ENCODE measurements at places on chromosomes 16 and 17.

GRCh38 chr17:31459716-31460115 lies 68.2 kb downstream of the RAB11FIP4 start:
- DNase-seq: no peak

DNA sequence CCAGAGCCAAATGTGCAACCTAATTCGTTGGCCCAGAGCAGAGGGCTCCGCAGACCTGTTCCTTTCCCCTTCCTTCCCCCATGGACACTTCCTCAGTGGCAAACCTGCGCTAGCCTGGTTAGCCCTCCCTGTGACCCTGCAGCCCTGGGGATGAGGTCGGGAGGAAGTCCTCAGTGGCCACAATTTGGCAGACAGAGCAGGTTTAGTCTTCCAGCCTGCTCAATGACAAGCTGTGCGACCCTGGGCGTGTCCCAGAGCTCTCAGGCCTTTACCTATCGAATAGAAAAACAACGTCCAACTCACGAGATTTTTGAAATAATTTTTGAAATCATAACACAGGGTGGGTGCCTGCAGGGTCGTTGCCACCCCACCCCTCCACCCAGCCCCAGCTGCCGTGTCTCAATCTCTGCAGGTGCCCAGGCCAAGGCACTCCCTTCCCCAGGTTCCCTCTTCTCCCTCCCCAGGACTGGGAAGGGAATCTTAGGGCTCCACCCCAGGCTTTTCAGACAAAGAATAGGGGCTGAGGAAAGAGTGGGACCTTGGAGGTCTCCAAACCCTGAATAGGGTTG lies 1.4 kb downstream of the HBM start:
- DNase-seq: no peak

GRCh38 chr17:63282455-63282854 lies 163.7 kb downstream of the CYB561 start:
- DNase-seq: no peak

- no peak for DNase-seq
Measured at GRCh38 chr17:65634533-65634932, 73.1 kb upstream of the AXIN2 start.

DNA sequence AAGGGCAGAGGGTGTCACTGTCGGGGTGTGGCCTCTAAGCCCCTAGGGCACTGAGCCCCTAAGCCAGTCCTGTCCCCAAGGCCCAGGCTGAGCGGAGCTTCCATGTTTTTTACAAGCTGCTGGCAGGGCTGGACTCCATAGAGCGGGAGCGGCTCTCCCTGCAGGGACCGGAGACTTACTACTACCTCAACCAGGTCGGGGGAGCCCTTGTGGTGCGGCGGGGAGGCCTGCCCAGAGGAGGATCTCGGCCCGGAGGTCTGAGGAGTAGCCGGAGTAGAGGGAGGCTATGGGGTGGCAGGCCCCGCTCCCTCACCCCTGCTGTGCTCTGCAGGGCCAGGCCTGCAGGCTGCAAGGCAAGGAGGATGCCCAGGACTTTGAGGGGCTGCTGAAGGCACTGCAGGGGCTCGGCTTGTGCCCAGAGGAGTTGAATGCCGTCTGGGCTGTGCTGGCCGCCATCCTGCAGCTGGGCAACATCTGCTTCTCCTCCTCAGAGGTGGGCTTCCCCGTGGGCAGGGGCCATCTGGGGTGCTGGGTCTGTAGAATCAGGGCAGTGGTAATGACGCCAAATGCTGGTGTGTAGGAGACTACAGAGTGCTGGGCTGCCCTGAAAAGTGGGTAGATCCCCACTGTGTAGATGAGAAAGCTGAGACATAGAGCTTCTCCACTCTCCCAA lies 4.9 kb downstream of the MYO15B start:
- DNase-seq: no peak

GRCh38 chr17:40027614-40028012 lies 12.4 kb downstream of the CSF3 start:
- DNase-seq: no peak

DNA sequence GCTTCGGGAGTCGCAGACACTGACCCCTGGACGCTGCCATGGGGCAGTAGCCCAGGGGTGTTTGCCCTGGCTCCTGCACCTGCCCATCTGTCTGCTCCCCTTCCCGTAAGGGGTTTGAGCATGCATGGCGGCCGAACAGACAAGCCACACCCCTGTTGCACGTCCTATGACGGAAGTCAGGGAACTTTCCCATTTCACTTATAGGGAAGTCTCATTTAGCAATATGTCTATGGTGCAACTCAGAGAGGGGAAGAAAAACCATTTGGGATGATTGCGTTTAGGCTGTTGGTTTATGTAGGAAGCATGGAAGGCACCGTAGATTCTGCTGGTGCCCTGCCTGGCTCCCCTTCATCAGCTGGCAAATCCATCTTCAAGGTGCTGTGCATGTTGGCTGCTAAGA lies 112.5 kb downstream of the HAPSTR1 start:
- no peak for DNase-seq

DNA sequence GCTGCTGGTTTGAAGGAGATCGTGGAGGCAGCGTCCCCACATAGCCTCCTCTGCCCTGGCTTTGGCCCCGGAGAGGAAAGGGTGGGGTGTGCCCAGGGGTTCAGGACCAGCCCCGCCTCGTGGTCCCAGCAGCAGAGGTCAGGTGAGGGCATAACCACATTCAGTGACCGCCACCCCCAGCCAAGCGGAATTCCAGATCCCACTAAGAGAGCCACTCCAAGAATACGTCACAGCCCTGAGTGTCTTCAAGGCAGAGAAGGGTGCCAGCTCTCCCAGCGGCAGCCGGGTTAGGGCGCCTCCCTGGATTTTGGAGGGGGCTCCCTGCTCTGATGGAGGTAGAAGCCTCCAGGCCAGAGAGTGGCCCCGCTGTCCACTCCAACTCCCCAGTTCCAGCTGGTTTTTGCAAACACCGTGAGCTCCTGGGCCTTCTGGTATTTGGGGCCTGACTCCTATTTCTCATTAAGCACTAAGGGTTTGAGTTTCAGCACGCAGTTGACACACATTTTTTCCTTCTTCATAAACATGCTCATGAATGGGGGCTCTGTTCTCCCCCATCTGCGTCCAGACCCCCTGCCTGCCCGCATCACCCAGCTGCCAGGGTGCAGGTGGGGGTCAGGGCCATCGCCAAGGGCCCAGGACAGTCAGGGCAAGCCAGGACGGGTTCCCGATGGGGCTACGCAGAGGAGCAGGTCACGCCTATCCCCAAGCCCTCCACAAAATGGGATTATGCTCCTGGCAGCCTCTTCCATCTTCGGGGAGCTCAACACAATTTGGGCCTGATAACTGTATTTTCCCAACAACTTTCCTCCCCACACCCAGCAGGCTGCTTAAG lies 98.4 kb upstream of the PLCG2 start:
- DNase-seq: no peak

DNA sequence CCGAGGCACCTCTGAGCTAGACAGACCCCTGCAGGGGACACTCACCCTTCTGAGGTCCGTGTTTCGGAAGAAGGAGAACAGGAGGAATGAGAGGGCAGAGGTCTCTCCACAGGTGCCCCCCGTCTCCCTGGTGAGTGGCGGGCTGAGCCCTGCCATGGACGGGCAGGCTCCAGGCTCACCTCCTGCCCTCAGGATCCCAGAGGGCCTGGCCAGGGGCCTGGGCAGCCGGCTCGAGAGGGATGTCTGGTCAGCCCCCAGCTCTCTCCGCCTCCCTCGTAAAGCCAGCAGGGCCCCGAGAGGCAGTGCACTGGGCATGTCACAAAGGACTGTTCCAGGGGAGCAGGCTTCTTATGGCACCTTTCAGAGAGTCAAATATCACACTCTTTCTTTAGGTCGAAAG lies 62.8 kb downstream of the DHRS7C start:
- DNase-seq: no peak

GRCh38 chr17:17741349-17742023 lies 60.2 kb downstream of the RAI1 start:
- DNase-seq: no peak

DNA sequence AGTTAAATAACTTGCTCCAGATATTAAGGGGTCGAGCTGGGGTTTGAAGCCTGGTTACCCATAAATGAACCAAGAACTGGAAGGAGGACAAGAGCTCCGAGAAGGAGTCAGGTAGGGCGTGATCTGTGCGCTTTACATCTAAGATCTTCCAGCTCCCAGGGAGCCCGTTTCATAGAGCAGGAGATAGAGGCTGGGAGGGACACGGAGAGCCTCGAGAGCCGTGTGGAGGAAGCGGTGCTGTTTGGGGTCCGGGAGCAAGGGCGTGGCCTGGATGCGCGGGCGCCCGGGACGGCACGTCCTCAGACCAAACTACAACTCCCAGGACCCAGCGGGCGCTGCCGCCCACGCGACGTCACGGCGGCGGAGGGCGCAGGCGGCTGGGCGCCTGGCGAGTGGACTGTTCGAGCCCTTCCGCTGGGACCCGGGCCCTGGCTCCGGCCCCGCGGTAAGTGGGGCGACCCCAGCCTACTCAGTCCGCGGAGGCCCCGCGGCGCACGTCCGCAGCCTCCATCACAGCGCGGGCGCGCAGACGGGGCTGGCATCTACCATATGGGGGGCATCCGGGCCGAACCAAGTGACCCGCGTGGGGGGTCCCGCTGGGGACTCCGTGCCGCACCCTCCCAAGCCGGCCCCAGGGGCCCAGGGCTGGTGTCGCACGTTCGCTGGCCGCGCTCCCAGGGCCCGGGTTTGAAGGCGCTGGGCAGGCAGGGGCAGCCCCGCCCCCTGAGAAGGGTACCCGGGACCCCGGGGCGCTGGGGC lies at the start of gene BCKDK:
Gene BCKDK (plus strand): TSS at position 352 of the 759 bp plus-strand sequence. CDS start 838 bp downstream, outside the sequence.
- peak; percentile 59 for DNase-seq

DNA sequence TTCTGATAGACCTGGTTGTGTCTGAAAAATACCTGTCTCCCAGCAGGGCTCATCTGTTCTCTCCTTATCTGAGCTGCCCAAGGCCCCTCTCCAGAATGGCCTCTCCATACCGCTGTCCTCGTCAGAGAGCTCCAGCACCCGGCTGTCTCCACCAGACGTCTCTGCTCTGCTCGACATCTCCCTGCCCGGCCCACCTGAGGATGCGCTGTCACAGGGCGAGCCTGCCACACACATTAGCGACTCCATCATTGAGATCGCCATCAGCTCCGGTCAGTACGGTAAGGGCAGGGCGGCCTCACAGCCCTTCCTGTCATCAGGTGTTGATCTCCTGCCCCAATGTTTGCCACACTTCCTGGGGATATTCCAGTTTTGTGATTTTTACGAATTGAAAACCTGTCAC lies 10.2 kb upstream of the JPT2 start:
- no peak for DNase-seq

GRCh38 chr16:50025537-50025931 lies 509 bp downstream of the CNEP1R1 start:
- no peak for DNase-seq

- no peak for DNase-seq
Measured at GRCh38 chr17:66955821-66956220, 8.7 kb upstream of the CACNG4 start.

- no peak for DNase-seq
Measured at GRCh38 chr16:17939122-17939536, 397.4 kb downstream of the NPIPA8 start.

DNA sequence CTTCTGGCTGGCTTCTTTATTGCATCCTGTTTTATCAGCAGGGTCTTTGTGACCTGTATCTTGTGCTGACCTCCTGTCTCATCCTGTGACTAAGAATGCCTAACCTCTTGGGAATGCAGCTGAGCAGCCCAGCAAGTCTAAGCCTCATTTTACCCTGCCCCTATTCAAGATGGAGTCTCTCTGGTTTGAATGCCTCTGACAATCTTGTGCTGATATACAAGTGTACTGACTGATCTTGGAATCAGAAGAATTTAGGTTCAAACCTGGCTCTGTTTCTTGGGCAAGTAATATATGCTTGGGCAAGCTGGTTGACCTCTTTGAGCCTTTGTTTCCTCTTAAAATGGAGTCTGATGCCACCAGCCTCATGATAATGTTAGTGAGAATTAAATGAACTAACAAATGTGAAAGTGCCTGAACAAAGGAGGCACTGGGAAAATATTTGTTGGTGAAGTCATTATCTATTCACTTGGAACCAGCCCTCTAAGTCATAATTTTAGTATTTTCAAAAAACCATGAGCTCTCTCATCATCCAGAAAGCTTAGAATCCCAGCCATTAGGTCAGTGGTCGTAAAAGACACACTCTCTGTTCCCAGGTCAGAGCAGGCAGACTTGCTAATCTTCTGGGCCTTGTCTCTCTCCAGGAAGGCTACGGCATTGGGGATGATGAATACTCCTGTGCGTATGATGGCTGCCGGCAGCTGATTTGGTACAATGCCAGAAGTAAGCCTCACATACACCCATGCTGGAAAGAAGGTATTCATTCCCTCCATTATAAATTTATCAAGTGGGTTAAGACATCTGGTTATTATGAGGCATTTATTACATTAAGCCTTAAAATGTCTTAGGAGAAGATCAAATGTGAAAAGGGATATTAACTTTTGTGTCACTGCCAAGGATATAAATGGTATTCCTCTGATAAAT lies 18.1 kb upstream of the ARL2BP start:
- no peak for DNase-seq

DNA sequence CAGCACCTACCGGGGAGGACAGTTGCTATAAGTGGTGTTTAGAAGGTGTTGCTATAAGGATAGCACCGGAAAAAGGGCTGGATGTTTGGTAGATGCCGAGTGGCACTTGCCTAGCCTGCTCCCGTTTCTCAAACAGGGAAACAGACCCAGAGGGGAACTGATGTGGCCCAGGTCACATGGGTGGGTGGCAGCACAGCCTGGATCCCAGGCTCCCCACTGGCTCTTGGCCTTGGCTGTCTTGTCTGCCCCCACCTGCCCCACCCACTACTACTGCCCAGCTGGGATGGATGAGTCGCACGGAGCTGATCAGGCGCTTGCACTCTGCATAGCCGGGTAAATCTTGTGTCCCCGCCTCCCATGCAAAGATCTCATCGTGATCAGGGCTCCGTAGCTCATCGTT lies 7.2 kb downstream of the SMTNL2 start:
- no peak for DNase-seq

DNA sequence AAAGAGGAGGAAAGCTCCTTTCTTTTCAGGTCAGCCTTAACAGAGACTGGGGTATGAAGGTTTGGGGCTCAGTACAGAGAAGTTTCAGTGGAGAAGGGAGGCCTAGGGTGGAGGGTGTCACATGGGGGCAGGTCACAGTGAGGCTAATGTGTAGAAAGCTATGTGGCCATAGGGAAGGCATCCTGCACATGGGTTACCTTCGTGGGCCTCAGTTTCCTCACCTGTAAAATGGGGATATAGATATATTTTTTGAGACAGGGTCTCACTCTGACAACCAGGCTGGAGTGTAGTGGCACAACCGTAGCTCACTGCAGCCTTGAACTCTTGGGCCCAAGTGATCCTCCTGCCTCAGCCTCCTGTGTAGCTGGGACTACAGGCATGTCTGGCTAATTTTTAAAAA lies 41.8 kb downstream of the EMP2 start:
- DNase-seq: no peak

- no peak for DNase-seq
Measured at GRCh38 chr17:63826468-63827001, 696 bp upstream of the PSMC5 start.

DNA sequence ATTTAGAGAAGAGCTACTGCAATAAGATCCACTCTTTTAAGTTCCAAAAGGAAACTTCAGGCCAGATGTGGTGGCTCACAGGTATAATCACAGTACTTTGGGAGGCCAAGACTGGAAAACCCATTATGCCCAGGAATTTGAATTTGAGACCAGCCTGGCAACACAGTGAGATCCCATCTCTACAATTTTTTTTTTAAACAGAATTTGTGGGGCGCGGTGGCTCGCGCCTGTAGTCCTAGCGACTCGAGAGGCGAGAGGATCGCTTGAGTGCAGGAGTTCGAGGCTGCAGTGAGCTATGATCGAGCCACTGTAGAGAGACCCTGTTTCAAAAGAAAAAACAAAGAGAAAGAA lies 793 bp downstream of the COG7 start:
- no peak for DNase-seq

Data from GM12864 (cell line).